NCI-H1930 (cell line): ENCODE measurements at places on chromosomes 4 and X.

- DNase-seq: no peak
Measured at GRCh38 chr4:900721-901120, 31.4 kb downstream of the GAK start.

- DNase-seq: peak; percentile 76
Measured at GRCh38 chrX:47482512-47483305, at the start of gene ZNF41. ZNF41 (minus strand) TSS chrX:47483222; CDS start chrX:47467481, 15,741 bp downstream.

GRCh38 chr4:80259012-80259411 is 7.5 kb upstream of the FGF5 start:
- peak; percentile 94 for DNase-seq

- no peak for DNase-seq
Measured at GRCh38 chr4:144350706-144351105, 210.2 kb upstream of the GYPA start.

GRCh38 chr4:99998062-99998867 is 48.2 kb upstream of the H2AZ1 start:
- DNase-seq: no peak
